Stimulated activated CD4-positive, alpha-beta T cell treated with anti-CD3 and anti-CD28 coated beads, TNF-alpha, amount 100 ng/mL, for 48 hours (primary cell): ENCODE measurements at places on chromosomes 16 and 17.

GRCh38 chr16:81374550-81374949 lies 59.8 kb downstream of the GAN start:
- no peak for DNase-seq

DNA sequence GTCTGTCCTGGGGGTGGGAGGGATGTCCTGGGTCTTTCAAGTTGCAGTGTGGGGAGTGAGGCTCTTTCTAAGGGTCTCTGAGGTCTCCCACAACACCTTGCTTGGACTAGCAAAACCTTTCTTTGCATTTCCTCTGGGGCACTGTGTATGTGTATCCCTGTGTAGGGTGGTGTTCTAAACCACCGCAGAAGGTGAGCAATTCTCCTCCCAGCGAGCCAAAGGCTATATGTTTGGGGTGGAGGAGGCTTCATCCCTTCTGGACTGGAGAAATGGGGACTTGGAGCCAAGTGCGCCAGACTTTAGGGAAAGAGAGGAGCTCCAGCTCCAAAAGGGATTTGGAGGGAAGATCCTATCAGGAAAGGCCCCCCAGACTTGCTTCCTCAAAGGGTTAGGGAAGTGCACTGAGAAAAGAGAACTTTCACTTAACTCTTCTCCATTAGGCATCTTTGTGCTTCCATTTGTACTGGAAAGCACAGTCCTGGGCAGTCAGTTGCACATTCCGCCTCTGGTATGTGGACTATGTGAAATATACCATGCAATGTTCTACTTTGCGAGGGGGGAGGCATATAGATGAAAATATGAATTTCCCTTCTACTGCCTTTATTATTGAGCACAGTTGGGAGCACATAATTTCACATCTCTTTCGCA lies 18.9 kb upstream of the HOXB9 start:
- DNase-seq = no peak

DNA sequence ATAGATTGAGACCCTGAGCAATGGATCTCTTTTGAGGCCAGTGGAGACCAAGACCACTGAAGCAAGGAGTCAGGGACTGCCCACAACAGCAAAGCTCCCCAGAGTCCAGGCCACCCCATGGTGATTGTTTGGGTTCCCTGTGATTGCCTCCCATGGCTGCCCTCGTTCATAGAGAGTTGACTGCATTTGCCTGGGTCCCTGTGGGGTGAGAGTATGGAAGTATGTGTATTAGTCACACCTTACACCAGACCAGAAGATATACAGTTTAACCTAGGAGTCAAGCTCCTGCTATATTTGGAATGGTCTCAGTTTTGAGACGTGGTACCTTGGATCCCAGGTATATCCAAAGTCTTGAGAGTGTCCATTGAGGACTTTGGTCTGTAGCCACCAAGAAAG lies 20.2 kb downstream of the HLF start:
- no peak for DNase-seq

GRCh38 chr17:36653856-36654255 lies 52.5 kb downstream of the MRM1 start:
- no peak for DNase-seq

DNA sequence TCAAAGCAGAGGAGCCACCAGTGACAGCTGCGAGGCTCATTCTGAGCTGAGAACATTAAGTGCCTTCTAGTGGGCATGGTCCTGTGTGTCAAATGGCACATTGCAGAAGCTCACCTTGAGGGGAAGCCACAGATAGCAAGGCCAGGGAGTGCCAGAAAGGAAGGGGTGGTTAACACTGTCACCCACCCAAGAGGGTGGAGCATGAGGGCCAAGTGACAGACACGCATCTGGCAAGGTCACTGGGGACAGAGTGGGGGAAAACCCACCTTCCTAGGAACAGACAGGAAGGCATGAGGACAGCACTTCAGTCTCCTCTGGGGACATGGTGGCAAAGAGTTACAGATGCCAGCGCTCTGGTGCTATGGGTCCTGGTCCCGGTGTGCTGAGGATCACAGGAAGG lies 22.1 kb downstream of the NUBP1 start:
- DNase-seq = no peak

GRCh38 chr16:49994006-49994405 lies 31.0 kb upstream of the CNEP1R1 start:
- no peak for DNase-seq

DNA sequence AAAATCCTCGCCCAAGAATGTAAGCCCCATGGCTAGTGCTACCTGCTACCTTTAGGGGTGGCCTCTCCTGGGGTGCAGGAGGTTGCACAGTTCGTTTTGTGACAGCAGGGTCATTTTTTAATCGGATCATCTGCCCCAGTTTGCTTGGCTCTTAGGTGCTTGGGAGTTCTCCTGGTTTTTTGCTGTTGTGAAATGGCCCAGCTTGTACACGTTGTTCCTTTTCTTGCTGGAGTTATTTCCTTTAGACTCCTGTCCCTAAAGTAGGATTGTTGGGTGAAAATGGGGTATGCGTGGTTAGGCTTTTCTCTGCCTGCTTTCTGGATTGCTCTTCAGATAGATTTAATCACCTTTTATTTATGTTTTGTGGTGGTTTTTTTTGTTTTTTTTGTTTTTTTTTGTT lies 25.8 kb downstream of the ABCC1 start:
- DNase-seq = no peak

DNA sequence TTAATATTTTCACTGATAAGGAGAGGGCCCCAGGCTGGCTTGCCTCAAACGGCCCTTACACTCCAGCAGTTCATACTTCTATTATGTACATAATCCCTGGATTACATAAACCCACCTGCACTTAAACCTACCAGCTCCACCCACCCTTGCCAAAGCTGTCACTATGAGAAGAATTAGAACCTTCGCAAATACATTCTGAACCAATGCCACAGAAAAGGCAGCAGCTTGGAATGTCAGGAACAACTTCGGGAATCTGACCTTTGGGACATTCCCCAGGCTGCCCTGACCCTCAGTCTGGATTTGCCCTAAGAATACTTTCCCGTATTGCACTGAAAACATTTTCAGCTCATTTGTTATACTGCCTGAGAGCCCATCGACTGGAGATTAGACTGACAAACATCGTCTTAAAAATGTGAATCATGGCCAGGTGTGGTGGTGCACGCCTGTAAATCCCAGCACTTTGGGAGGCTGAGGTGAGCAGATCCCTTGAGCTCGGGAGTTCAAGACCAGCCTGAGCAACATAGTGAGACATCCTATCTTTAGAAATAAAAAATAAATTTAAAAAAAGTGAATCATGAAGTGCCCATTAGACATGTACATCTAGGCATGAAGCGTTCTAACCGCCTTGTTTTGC lies 21.0 kb upstream of the SEC14L1 start:
- no peak for DNase-seq

- DNase-seq = no peak
Observed at GRCh38 chr17:81271226-81271625, 23.9 kb downstream of the SLC38A10 start.

DNA sequence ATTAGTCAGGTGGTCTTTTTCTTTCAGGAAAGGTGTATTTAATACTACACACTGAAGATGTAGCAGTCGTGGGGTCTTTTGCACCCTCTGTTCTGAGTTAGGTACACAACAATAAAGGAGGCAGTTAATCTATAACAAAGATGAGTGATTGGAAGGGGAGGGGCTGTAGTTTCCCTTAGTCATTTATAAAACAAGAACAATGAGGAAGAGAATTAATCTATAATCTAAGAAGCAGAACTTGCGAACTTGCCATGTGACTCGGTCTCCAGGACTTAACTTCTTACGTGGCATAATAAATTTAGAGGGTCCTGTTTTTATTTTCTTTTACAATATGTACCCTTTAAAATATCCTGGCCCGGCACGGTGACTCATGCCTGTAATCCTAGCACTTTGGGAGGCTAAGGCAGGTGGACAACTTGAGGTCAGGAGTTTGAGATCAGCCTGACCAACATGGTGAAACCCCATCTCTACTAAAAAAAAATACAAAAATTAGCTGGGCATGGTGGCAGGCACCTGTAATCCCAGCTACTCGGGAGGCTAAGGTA lies 8.6 kb upstream of the APPBP2 start:
- DNase-seq = no peak

- DNase-seq = no peak
Observed at GRCh38 chr17:75400326-75400939, 5.0 kb downstream of the GRB2 start.

DNA sequence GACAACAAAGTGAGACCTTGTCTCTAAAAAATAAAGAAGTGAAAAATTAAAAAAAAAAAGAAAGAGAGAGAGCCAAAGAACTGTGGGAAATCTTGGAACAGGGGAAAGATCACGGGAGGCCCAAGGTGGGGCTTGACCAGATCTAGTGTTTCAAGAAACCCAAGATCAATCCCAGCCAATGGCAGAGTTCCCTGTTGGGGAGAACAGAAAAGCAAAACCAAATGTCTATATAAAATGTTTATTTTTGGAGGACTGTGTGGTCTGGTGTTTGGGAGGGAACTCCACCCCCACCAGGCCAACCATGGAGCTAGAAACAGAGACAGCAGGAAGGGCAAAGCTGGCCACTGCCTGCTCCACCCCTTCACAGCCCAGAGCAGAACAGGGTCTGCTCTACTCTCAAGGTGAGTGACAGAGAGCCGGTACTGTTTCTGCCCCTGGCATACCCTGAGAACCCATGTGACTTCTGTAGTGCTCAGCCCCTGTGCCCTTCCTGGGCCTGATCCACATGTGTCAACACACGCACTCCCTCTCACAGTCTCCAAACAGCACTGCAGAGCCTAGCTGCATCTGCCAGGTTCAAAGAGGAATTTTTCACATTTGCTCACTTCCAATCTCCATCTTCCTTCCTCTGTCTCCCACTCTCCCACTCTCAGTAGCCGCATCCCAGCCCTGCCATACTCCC lies 3.7 kb downstream of the TMEM101 start:
- no peak for DNase-seq

DNA sequence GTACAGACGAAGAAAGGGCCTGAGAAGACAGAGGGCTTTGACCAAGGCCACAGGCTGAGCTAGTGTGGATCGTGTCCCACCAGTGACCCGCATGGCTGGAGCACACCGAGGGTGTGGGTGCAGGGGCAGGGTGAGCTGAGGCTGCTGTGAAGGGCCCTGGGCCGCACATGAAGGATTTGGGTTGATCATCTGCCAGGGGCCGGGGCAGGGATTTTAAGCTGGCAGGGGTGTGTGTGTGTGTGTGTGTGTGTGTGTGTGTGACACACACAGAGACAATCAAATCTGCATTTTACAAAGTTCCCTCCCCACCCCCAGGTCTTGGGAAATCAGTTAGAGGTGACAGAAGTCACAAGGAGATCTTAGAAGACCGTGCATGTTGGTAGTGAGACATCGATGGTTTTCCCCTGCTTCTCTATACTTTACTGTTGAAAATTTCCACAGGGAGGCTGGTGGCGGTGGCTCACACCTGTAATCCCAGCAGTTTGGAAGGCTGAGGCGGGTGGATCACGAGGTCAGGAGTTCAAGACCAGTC lies 65.2 kb downstream of the SRCIN1 start:
- DNase-seq = no peak

GRCh38 chr17:39069114-39069756 lies 82.2 kb downstream of the PLXDC1 start:
- no peak for DNase-seq

DNA sequence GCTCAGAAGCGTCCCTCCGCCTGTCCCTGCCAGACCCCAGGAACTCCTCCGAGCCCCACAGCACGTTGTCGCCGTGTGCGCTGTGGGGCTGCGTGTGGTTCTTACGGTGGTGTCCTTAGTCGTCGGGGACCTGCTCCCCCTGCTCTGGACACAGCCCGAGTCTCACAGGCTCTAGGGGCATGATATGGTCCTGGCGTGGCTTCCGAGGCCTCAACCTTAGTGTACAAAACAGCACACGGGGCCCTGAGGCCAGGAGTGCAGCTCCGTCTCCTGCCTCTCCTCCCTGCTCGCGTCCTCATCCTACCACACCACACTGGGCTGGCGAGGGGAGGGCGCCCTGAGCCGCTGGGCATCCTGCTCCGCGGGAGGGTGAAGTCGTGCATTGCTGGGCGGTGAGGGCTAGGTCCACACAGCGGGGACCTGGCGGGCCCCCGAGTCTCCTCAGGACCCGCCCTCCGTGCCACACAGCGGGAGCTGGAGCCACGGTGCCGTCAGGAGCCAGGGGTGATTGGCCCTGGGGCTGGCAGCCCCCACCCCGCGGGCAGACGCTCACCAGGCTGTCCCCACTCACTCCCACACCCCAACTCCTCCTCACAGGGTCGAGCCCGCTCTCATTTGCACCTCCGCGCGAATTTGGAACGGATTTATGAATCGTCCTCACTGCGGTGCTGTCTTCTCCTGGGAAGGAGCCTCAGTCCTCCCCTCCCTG lies 1.2 kb upstream of the MAFG start:
- no peak for DNase-seq

GRCh38 chr16:3148256-3149192 lies 13.7 kb downstream of the ZNF213 start:
- DNase-seq = no peak

DNA sequence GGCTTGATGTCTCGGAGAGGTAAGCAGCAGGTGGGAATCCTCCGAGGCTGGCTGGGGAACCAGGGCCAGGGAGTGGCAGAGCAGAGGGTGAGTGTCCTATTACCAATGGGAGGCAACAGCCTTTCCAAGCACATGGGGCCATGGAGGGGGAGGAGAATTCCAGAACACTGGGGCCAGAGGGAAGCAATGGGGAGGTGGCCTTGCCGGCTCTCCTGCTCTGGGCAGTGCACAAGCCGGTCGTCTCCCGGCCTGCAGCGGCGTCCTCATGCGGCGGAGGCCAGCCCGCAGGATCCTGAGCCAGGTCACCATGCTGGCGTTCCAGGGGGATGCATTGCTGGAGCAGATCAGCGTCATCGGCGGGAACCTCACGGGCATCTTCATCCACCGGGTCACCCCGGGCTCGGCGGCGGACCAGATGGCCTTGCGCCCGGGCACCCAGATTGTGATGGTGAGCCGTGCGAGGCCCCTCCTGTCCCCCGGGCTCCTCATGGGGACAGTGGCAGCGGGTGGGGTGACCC lies 21.9 kb downstream of the SGSH start:
- no peak for DNase-seq

GRCh38 chr17:58380207-58381123 lies 28.5 kb upstream of the SUPT4H1 start:
- no peak for DNase-seq
